Activated CD8-positive, alpha-beta memory T cell treated with anti-CD3 and anti-CD28 coated beads, Interleukin-2, amount 10 ng/mL, durations not matched to agents 7 days and 5 days (primary cell): ENCODE measurements at places on chromosomes 16 and 17. TPM values are rescaled to one million over a fixed set of nuclear protein-coding genes. Genes with fewer than 3 reads are reported as not detected.

Gene TIMP2
- total RNA-seq, result 1.7 TPM

Gene ABCA9
- not detected for total RNA-seq

Gene PLA2G10
- total RNA-seq, result not detected

Gene SOST
- total RNA-seq, result not detected

Gene ENPP7
- 0.23 TPM for total RNA-seq

Gene RHBDF1
- 0.23 TPM for total RNA-seq

Gene CIBAR2
- not detected for total RNA-seq

Gene MEAK7
- total RNA-seq, result 37.9 TPM

Gene GCGR
- total RNA-seq, result not detected

Gene RNF112
- total RNA-seq, result 0.14 TPM

Gene OTOA
- total RNA-seq, result 0.38 TPM

Gene SLC16A6
- total RNA-seq, result 6.0 TPM

Gene GAST
- not detected for total RNA-seq

Gene CDYL2
- 60.8 TPM for total RNA-seq

Gene KRTAP4-4
- not detected for total RNA-seq

Gene KCNAB3
- total RNA-seq, result 6.7 TPM

Gene RNF43
- 0.23 TPM for total RNA-seq

Gene RNF222
- 0.12 TPM for total RNA-seq

Gene PRR15L
- total RNA-seq, result not detected

Gene AURKB
- 197 TPM for total RNA-seq

Gene SLFN14
- 0.07 TPM for total RNA-seq

Gene BCKDK
- 34.7 TPM for total RNA-seq

Gene TBC1D3E
- total RNA-seq, result not detected

Gene SPAG7
- 70.1 TPM for total RNA-seq

Gene RPL27
- total RNA-seq, result 889 TPM

Gene NOG
- total RNA-seq, result not detected

Gene LDHD
- total RNA-seq, result not detected

Gene KIF2B
- not detected for total RNA-seq

Gene IGF2BP1
- total RNA-seq, result not detected

Gene MPV17L
- total RNA-seq, result not detected

Gene TMEM220
- 0.29 TPM for total RNA-seq

Gene NAGS
- total RNA-seq, result 0.76 TPM

Gene TMEM100
- not detected for total RNA-seq

Gene GRB7
- total RNA-seq, result 0.19 TPM

Gene CBX1
- 46.3 TPM for total RNA-seq
